ENCODE measurements at places on chromosomes 12 and 14.

GRCh38 chr14:85853996-85854526, 324.1 kb downstream of the FLRT2 start:
- DNase-seq, result no peak

GRCh38 chr14:95313190-95313589, 6.5 kb downstream of the CLMN start:
- DNase-seq, result no peak

- DNase-seq, result no peak
These were observed 114.1 kb upstream of the FKBP4 start for GRCh38 chr12:2680676-2681039.

- no peak for DNase-seq
These were observed 88.5 kb downstream of the GPR135 start for GRCh38 chr14:59376686-59377085.

GRCh38 chr12:87930627-87931026, 98.6 kb downstream of the C12orf50 start:
- no peak for DNase-seq

DNA sequence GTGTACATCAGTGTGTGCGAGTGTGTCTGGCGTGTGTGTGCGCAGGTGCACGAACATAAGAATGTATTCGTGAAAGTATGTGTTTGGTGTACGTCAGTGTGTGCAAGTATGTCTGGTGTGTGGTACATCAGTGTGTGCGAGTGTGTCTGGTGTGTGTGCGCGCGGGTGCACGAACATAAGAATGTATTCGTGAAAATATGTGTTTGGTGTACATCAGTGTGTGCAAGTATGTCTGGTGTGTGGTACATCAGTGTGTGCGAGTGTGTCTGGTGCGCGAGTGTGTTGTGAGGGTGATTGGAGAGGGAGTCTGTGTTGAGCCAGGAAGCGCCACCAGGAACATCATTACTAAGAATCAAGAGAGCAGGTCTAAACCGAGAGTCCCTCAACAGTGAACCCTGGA, 143.8 kb downstream of the BCL11B start:
- no peak for DNase-seq

DNA sequence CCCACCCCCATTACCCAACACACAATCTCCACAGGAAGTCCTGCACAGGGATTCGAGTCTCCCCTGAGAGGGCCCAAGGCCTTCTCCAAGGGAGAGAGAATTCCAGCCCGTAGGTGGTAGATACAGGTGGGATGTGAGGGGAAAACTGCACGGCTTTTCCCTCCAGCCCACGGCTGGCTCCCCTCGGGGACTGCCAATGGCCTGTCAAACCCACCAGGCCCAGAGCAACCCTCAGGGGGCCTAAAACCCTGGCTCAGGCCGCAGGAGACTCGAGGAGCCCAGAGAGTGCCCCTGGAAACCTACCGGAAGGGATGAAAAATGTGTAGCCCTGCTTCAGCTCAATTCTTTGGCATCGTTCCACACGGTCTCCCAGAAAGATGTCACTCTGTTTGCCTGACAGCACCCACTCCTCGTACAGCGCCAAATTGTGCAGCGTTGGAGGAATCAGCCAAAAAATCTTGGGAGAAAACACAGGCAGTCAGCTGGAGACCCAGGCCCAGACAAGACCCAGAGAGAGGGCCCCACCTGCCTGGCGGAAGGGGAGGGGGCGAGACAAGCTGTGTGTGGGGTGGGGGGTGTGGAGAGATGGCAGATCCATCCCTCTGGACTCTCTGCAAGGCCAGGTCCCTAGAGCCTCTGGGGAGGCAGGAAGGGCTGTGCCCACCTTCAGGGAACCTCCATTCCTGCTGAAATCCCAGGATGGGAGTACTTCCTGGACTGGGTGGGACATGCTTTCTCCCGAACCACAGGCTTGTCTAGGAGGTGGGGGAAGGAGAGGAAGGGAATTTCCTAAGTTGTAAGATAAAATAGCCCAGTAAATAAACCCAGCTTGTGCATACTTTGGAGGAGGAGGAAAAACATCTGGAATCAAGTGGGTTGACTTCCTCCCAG, 48.1 kb downstream of the KDM2B start:
- DNase-seq, result no peak

DNA sequence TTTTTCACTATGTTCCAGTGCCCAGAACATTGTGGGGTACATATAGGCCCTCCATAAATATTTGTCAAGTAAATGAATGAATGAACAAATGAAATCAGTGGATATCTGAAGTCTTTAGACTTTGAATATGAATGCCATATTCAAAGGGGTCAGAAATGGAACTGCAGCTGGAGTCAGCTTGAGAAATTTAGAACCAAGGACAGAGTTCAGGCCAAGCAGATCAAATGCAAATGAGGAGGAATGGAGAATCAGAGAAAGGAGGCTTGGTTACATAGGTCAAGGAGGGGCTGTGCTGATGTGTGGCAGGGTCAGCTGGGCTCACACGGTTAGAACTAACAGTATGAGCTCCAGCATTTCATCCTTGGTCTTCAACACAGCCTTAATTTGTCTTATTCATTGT, 104.0 kb upstream of the SEL1L start:
- no peak for DNase-seq

DNA sequence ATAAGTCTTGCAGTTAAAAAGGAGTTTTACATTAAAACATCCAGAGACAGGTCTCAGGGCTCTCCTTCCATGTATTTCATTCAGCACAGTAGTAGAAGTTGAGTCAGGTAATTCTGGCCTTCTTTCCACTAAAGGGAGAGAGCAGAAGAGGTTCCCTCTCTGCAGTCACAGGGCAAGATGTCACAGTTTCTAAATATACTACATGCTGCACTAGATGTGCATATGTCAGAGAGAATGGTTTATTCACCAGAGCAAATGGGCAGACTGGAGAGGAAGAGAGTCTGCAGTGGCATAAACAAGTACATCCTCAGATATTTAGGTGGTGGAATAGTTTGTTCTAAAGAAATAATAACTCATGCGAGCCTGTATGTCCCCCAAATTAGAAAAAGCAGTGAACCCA, 132.0 kb downstream of the KICS2 start:
- DNase-seq, result no peak

GRCh38 chr12:75549989-75550388, 38.6 kb upstream of the KRR1 start:
- DNase-seq, result no peak

DNA sequence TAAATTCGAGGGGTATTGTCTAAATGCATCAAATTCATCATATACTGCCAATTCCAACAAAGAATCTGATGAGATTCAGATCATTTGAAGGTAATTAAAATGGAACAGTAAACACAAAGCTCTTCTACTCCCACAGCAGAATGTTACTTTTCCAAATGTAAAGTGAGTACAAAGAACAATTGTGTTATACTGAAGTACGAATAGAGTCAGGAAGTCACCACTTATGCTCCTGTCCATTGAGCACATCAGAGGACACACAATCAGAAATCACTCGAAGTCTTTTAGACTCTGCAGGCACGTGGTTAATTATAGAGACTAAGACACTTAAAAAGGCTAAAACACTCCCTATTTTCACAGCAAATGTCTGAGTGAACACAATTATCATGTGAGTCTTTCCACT, 388.5 kb upstream of the MIS18BP1 start:
- DNase-seq, result no peak
